ENCODE measurements at places on chromosomes 5 and 9.

DNA sequence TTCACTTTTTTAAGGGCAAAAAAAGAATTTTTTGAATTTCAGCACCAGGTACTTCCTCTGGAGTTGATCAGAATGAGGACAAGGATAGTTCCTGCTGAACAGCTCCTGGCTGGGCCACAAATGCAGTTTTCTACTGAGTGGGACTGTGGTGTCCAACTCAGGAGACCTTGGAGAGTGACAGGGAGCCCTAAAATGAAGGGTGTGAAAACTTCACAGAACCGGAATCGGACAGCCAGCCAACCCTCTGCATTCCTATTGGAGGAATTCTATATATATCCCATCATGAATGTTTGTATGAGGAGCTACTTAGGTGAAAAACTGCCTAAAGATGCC is 40.6 kb downstream of the ANKH start:
- H3K27me3 ChIP-seq = no peaks in the 10 kb centered on the region
- peaks cover 4% of the 10 kb centered on the region for H3K36me3 ChIP-seq
- H3K4me1 ChIP-seq = peaks cover 7% of the 10 kb centered on the region
- no peak for DNase-seq

GRCh38 chr5:90983148-90983547 is 400.0 kb downstream of the ARRDC3 start:
- H3K4me3 ChIP-seq = no peak overlapping the region
- no peaks in the 10 kb centered on the region for H3K4me1 ChIP-seq
- no peak for DNase-seq

- no peaks in the 10 kb centered on the region for H3K36me3 ChIP-seq
- H3K4me3 ChIP-seq = no peak overlapping the region
- no peak for DNase-seq
- H3K27me3 ChIP-seq = peaks cover 12% of the 10 kb centered on the region
- no peaks in the 10 kb centered on the region for H3K4me1 ChIP-seq
These were observed 22.4 kb downstream of the GLRA1 start for GRCh38 chr5:151902215-151902614.

GRCh38 chr9:95874303-95874988 is 1.0 kb upstream of the ERCC6L2 start:
- no peak for DNase-seq
- peaks cover 17% of the 10 kb centered on the region for H3K36me3 ChIP-seq
- H3K27me3 ChIP-seq = no peaks in the 10 kb centered on the region
- H3K4me3 ChIP-seq = no peak overlapping the region
- peaks cover 13% of the 10 kb centered on the region for H3K4me1 ChIP-seq
- H3K27ac ChIP-seq = no peak overlapping the region

DNA sequence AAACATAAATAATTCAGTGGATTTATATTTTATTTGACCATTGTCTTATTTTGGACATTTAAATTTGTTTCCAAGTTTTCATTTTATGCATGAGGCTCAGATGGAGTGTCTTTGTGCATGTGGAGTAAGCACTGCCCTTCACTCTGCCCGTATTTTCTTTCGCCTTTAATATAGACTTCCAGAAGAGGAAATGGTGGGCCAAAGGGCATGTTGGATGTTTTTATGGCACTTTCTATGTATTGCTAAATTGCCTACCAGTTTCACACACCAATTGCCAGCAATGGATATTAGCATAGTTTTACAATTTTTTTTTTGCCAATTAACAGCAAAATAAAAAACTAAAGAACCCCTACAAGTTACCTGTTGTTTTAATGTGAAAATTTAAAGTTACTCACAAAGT is 38.4 kb downstream of the ZSWIM6 start:
- peaks cover 35% of the 10 kb centered on the region for H3K4me1 ChIP-seq
- H3K27me3 ChIP-seq = no peaks in the 10 kb centered on the region
- no peak for DNase-seq
- H3K27ac ChIP-seq = no peak overlapping the region

DNA sequence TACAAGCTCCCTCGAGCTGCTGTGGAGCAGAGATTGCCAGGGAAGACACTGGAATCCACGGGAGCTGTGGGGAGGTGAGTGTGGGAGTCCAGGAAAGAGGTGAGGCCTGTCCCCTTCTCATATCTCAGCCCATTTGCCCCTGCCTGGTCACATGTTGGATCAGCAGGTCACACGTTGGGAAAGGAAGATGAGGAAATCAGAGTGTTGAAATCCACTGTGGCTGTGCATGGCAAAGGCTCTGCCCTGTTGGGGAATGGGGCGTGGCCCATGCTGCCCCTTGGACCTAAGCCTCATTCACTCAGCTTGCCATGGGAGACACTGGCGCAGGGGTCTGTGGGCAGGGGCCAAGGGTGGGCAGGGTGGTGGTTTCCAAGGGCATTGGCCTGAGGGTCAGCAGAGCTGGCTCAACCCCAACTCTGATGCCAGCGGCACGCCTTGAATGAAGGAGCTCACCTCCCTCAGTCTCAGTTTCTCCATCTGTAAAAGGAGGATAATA is 85.4 kb upstream of the CPEB4 start:
- H3K4me3 ChIP-seq = no peak overlapping the region
- no peak for DNase-seq
- no peak overlapping the region for H3K27ac ChIP-seq
- H3K27me3 ChIP-seq = no peaks in the 10 kb centered on the region
- H3K4me1 ChIP-seq = peaks cover 6% of the 10 kb centered on the region
- H3K36me3 ChIP-seq = no peaks in the 10 kb centered on the region

Data from naive B cell (primary cell).